GM03348 (cell line): ENCODE measurements at places on chromosomes 6 and 20.

DNA sequence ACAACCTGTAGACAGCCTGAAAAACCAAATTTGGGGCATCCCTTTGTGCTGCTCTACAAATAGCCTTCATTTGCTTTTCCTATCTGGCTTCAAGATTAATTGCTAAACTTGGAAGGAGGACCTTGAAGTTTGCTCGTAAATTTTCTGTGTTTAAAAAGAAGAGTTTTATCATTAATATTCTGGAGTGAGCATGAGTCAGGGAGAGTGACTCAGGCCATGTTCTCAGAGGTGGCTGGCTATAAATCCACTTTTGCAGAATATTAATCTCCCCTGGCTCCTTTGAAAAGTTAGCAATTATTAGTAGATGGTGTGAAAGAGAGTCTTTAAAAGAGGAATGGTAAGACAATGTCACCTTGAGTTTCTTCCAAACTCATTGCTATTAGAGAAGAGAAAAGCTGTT is 91.0 kb downstream of the ANKEF1 start:
- DNase-seq, result no peak

DNA sequence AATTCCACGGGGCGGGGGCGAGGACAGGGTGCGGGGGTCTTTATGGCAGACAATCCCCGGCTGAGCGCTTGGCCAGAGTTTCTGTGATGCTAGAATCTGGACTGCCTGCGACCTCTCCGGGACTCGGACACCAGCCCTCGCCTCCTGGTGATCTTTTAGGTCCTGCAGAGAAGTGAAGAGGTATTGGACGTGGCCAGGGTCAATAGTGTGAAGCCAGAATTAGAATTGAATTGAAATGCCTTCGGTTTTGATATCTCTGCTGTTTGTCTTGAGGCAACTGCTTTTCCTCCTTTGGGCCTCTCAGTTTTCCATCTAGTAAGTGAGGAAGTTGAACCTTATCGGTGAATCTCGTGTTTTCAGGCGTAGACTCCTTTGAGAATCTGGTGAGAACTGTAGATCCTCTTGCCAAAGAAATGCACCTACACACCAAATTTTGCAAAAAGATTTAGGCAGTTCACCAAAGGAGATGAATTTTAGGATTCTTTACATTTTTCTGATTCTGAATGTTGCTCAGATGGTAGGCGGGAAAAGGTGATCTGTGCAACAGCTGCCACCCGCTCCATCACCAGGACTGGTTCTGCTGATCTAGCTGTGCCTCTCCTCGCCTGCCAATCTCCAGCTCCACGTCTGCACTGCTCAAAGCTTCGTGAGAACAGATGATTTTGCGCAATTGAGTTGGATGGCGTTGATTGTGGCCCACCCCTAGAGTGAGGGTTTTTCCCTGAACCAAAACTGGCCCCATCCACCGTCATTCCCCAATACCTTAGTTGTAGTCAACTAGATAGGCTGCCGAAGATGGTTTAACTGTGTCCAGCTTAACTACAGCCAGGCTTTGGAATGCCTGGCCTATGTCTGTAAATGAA is 837 bp upstream of the OSER1 start:
- peak; percentile 46 for DNase-seq

DNA sequence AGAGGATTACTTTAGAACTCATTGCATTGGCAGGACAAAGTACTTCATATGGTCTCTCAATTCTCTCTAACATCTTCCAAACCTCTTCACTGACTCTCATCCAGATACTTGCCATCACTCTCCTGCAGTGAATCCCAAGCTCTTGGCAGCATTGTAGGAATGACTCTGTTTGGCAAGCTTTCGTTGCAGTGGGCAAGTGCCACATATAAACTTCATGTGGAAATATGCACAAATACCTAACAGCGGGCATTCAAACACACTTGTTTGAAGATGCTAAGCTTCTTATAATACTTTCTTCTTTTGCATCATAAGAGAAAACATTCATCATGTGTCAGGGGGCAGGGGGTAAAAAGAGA is 86.2 kb upstream of the F13A1 start:
- no peak for DNase-seq

DNA sequence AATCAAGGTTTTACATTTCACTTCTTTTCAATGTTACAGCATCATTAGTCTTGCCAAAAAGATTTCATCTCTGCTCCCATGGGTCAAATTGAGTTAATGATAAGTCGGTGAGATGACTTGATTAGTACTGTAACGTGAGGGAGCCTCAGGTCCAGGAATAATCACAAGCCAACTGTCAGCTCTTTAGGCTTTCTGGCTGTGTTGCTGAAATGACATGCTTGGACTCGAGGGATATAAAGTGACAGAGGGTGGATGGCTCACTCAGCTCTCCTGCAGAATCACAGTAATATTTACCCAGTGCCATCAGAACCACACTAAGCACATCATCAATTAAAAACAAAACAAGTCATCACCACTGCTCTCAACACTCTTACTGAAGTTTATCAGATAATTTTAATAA is 196.2 kb upstream of the THEMIS start:
- no peak for DNase-seq

- DNase-seq, result peak; percentile 82
Measured at GRCh38 chr6:42407379-42407778, 44.3 kb downstream of the TRERF1 start.

- no peak for DNase-seq
Measured at GRCh38 chr20:24777746-24778145, 171.3 kb upstream of the CST7 start.

DNA sequence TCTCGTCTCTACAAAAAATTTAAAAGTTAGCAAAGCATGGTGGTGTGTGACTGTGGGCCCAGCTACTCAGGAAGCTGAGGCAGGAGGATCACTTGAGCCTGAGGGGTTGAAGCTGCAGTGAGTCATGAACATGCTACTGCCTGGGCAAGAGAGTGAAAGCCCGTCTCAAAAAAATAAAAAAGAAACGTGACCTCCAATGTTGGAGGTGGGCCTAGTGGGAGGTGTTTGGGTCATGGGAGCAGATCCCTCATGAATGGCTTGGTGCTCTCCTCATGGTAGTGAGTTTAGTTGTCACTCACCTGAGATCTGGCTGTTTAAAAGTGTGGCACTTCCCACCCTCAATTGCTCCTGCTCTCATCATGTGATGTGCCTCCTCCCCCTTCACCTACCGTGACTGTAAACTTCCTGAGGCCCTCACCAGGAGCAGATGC is 24.3 kb downstream of the RBL1 start:
- DNase-seq, result no peak

DNA sequence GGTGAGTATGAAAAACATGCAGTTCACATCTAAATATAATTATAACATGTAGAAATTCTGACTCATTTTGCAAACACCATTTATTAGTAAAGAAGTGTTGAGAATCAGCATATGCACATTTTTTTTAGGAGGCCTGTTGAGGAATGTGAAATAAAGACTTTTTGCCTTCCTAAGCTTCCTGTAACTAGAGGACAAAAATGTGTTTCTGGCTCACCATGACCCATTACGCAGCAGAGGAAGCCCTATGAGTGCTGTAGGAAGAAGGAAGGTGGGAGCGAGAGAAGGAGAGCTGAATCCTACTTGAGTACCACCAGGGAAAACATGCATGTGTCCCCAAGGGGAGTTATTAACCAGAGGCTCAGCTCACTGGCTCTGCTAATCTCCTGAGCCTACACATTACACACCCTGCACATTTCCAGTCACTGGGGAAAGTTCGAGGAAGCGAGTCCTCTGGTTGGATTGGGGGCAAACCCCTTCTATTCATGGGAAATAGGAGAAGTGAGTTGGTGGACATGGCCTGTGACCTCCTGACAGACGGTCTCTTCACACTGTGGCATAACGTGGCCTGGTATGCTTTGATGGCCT is 540.5 kb upstream of the JAG1 start:
- no peak for DNase-seq

- no peak for DNase-seq
Measured at GRCh38 chr6:142892254-142893021, 52.5 kb downstream of the HIVEP2 start.

DNA sequence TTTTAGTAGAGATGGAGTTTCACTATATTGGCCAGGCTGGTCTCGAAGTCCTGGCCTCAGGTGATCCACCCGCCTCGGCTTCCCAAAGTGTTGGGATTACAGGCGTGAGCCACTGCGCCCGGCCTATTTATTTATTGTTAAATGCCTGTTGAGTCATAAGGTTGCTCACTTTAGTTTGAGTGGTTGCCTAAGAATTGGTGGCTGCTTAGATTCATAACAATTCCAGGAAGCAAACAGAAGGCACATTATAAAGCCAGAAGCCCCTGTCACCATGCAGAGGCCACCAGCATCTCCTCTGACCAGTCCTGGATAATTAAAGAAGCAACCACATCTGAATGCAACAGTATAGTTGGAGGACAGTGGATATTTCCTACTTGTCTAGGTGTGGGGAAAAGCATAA is 24.0 kb upstream of the ARMH2 start:
- DNase-seq, result no peak

DNA sequence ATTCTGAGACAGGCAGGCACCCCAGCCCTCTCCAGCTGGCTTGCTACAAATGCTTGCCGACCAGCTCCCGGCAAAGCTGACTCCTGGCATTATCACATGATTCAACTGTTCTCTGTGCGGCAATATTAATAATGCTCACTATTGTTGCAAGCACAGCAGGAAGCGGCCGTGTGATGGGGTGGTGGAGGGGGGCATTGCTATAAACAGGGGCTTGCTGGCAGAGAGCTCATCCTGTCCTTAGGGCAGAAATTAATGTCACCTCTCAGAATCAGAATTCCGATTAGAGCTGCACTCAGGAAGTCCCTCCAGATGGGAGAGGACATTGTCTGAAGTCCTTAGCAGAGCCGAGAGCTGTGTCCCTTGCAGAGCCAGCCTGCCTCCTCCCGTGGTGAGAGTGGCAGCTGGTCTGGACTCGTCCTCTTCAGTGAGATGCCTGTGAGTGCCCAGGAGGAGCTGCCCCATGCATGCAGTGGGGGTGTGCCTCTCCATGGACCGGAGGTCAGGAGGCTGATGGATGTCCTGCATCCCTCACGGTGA is 162.5 kb downstream of the CDH4 start:
- DNase-seq, result no peak

DNA sequence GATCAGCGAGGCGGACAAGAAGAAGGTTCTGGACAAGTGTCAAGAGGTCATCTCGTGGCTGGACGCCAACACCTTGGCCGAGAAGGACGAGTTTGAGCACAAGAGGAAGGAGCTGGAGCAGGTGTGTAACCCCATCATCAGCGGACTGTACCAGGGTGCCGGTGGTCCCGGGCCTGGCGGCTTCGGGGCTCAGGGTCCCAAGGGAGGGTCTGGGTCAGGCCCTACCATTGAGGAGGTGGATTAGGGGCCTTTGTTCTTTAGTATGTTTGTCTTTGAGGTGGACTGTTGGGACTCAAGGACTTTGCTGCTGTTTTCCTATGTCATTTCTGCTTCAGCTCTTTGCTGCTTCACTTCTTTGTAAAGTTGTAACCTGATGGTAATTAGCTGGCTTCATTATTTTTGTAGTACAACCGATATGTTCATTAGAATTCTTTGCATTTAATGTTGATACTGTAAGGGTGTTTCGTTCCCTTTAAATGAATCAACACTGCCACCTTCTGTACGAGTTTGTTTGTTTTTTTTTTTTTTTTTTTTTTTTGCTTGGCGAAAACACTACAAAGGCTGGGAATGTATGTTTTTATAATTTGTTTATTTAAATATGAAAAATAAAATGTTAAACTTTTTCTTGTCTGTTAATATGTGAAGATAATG is 2.2 kb downstream of the HSPA1B start:
- peak; percentile 35 for DNase-seq

DNA sequence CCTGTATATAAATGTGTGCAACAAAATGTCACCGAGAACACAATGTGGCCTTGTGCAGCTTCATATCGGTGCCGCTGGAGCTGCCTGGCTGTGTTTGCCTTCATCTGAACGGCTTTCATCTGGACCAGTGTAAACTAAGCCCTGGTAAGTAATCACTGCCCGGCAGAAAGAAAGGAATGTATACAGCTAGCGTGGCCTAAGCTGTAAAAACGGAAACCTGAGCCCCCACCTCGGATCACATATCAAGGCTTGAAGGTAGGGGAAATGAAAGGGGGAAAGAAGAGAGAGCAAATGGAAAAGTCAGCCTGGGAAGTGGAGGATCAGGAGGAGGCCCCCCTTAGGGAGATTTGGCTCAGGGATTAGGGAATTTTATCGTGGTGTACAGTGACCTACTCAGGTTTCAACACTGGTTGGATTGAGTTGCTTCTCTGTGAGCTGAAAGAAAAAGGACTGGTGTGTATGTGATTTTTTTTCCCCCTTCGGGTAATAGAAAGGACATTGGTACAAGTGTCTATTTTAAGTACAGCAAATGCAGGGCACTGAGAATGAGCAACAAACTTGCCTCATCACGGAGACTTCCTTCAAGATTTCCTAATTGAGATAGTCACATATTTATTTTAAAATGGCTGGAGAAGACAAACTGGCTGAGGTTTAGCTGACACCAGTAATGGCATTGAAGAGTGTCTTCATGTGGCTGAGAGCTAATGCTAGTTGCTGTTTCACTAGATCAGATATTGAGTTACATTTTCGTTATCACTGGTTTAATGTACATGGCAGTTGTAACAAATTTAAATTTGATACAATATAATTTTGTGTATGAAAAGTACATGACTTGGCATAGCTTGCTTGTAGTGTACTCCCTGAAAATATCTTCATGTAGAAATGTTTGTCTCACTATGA is 3.5 kb downstream of the SOBP start:
- DNase-seq, result no peak

DNA sequence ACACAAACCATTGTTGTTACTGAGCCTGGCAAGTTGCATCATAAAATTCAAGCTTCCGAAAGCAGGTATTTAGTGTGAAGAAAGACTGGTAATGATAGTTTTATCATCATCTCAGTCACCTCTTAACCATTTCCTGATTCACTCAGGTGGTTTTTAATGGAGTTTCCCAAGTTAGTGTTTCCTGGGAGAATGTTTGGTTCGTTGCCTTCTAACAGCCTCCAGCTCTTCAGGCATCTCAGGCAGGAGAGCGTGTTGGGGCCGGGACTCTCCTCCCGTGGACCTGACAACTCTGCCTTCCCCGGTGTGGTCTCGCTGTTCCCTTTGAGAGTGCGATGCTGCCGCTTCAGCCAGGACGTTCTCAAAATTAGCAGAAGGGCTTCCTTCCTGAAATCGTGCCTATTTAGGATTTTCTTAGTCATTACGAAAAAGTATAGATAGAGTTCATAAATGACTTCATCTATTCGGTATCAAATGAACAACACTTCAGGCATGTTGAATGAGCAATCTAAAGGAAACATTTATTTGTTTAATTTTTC is 105.0 kb upstream of the QKI start:
- no peak for DNase-seq

GRCh38 chr6:169086020-169086419 is 167.6 kb downstream of the THBS2 start:
- no peak for DNase-seq

DNA sequence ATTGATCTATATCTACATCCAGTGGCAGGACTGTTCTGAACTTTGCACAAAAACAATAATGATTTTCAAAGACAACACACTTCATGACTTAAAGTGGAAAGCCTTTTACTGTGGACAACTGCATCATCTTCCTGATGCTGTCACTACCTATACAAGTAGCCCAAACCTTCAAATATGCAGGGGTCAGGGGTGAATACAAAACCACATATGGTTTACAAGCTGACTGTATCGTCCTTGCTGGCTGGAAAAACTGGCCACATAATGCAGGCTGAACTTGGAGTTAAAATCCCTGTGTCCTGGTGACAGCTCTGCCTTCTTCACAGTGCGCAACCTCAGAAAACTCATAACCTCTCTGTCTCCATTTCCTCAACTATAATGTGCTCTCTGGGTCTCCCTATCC is 128.9 kb downstream of the GMDS start:
- no peak for DNase-seq
